ENCODE measurements at places on chromosomes 1 and 21.

DNA sequence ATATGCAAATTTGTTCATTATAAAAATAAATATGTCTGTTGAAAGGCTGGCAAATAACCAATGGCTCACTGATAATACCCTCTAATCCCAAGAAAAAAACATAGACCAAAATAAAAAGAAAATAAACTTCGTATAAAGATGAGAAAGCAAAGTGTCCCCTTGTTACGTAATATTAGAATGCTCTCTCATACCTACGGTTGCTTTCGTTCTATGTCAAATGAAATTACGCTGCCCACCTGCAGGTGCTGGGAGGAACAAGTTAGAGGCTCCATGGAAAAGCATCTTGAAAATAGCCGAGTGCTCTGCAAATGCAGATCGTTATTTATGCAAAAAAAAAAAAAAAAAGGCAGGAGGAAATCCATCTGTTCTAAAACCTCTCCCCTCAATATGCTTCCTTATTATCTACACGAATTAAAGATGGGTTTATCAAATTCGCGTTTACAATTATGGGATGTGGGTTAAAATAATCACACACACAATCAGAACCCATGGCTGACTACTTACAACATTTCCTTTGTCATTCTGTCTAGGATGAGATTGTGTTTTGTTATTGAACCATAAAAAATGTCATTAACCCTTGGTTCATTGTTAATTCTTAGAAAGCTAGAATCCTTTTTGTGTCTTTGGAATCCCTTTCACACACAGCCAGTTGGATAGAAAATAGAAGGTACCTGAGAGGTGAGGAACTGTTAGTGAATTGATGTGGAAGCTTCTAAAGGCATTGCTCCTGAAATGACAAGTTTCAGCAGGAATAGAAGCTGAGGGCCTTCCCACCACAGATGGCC is 268.6 kb downstream of the SETD4 start:
- no peak for DNase-seq

- no peak for DNase-seq
Observed at GRCh38 chr1:231666220-231666936, 39.8 kb downstream of the DISC1 start.

DNA sequence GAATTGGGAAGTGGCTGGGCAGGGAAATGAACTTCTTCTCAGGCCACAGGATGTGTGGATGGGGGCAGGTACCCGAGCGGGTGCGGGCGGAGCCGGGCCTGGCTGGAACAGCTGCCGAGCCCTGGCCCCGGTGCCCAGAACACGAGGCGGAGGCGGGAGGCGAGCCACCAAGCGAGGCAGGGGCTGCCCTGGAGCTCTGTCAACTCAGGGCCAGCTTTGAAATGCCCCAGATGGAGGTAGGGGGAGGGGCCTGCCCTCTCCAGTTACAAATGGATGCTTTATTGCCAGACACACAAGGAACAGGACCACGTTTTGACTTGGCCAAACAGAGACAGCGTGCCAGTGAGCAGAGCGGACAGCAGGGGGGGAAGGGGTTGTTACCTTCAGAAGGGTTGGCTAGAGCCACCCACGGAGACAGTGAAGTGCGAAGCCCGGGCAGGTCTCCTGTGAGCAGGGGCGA is 240.4 kb downstream of the SDCCAG8 start:
- no peak for DNase-seq

DNA sequence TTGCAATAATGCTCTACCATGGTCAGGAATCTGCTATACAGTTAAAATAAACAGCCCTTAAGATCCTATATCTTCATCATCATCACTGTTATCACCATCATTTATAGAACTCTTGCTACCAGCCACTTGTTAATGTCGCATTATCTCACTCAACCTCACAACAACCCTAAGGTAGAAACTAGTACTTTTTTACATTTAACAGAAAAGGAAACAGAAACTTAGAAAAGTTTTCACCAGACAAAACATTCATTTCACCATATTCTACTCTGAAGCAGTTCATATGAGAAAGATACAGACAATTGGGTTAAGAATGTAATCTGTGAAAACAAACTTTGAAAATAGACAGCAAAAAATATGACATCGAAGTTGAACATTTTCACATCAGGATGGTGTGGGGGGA is 262.6 kb downstream of the ATG4C start:
- no peak for DNase-seq

- no peak for DNase-seq
Observed at GRCh38 chr1:17919525-17920439, 164.6 kb downstream of the ACTL8 start.

GRCh38 chr21:44480200-44481053 is 25.1 kb downstream of the LRRC3 start:
- no peak for DNase-seq

DNA sequence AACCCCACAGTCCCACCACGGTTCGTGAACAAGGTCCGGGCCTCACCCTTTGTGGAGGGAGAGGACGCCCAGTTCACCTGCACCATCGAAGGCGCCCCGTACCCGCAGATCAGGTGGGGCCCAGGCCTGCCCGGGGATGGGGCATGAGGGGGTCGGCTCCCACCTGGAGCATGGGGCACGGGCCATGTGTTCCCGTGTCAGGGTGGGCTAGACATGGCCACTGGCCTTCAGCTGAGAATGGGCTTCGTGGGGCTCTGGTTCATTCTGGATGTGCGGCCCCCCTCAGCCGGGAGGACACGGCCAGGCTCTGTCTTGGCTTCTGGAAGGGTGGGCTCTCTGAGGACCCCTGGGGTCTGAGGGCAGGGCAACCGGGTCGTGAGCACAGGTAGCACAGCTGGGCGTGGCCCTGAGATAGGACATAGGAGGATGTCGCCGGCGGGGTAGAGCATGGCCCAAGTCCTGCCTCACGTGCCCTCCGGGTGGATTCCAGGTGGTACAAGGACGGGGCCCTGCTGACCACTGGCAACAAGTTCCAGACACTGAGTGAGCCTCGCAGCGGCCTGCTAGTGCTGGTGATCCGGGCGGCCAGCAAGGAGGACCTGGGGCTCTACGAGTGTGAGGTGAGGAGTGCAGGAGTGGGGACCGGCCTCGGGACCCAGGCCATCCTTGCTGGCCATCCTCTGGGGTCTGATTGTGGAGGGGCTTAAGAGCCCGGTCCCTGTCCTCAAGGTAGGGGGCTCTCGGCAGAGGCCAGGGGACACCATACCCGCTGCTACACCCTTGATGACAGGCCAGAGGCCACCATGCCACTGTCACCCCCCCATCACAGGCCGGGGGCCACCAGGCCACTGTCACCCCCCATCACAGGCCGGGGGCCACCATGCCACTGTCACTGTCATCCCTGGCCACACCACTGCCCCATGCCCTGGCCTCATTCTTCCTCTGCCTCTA is 55.5 kb downstream of the TRIM11 start:
- no peak for DNase-seq

GRCh38 chr1:232510367-232511110 is 119.4 kb downstream of the SIPA1L2 start:
- no peak for DNase-seq

GRCh38 chr21:34653522-34653921 is 15.3 kb upstream of the CLIC6 start:
- DNase-seq, result no peak

DNA sequence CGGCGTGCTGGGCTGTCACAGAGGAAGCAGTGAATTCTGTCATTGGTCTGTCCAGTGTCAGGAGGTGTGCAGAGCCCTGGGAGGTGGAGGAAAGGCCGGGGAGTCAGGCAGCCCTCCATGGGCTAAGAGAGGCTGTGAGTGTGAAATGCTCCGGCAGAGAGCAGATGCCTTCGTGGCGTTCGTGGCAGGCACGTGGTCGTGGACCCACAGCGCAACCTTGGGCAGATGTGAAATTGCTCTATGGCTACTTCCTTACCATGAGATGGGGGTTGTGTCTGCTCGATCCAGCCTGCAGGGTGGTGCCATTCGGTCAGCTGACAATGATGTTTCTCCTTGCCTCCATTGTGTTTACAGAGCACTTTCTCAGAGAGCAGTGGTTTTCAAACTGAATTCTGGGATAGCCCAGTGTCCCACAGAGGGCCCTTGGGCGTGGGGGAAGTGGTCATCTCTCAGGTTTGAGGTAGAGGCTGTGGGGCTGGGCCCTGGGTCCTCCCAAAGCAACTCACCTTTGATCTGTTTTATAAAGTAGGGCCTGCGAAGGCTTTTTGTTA is 27.9 kb downstream of the TNFRSF1B start:
- no peak for DNase-seq

- DNase-seq, result no peak
Observed at GRCh38 chr1:199767700-199768099, 259.8 kb upstream of the NR5A2 start.

DNA sequence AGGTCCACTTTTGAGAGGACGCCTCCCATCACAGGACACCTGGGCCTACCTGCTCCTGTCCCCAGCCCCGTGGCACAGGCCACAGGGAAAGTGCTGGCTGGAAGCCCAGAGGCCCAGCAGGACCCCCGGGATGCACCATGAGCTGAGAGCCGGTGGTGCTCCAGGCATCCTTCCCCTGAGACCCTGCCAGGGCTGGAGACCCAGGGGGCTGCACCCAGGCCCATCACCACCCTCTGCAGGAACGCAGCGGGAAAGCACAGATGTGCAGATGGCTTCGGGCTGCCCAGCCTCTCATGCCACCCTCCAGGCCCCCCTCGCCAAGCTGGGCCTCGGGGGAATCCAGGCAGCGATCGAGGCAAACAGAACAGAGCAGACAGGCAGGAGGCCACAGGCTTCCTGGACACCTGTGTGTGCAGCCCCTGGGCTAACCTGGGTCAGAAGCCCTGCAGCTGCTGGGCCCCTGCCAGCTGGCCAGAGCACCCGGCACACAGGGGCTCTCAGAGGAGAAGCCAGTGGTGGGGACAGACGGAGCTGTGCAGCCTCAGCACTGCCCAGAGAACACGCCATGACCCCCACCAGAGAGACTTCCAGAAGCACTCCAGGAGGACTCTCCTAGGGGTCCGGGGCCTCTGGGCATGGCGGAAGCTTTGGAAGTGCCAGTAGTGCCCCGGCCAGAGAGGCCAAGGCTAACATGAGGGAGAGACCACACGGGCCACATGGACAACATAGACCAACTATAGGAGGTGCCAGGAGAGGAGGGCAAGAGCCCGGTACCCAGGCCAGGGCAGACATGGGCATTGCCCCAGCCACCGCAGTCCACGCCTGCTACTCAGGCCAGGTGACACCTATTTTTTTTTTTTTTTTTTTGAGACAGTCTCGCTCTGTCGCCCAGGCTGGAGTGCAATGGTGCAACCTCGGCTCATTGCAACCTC is 71.4 kb downstream of the ARHGEF16 start:
- DNase-seq, result no peak

DNA sequence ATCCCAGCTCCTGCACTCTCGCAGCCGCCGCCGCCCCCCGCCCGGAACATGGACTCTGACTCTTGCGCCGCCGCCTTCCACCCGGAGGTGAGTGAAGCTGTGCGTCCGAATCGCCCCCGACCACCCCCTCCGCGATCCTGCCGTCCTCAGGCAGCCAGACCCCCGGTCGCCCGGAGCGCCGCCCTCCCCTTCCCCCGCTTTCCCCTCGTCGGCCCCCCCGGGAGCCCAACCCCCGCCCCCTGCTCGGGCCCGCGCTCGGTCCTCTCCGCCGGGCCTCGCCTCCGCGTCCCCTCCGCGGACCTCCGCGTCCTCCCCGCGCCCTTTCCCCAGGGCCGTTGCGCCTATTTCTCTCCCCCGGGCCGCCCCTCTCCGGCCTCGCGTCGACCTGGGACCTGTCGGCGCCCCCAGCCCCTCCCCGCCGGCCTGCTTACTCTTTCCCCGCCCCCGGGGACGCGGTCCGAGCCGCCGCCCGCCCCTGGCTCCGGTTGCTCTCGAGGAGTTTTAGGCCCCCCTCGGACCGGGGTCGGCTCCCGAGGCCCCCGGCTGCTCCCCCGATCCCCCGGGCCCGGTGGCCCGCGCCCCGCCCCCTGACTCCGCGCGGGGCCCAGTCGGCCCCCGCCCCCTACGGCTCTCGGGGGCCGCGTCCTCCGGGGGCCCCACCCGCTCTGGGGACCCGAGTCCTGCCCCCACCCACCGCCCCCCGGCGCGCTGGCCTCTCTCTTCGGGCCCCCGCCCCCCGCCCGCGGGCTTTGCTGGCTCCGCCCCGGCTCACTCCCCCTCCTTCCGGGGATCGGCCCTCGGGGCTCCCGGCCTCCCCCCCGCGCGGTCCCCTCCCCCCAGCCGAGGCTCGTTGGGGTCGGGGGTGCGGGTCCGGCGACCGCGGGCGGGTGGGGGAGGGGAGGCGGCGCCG is 743 bp downstream of the PHF13 start:
- peak; percentile 68 for DNase-seq

GRCh38 chr1:172338295-172338735 is 82.2 kb upstream of the C1orf105 start:
- DNase-seq, result peak; percentile 51

DNA sequence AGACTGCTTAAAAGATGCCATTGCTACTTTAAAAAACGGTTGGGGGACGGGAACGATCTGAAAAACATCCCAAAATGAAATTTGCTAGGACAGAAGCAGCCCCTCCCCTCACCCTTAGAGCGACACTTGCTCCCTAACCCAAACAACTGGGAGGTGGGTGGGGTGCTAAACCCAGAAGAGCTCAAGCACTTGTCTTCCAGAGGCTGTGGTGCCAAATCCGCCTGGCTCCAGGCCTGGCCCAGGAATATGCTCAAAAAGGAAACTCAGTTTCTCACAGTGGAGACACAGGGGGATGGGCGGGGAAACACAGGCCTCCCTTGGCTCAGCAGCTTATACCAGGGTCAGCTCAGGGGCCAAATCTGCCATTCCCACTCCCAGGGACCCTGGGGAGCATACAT is 644 bp upstream of the PBXIP1 start:
- no peak for DNase-seq

DNA sequence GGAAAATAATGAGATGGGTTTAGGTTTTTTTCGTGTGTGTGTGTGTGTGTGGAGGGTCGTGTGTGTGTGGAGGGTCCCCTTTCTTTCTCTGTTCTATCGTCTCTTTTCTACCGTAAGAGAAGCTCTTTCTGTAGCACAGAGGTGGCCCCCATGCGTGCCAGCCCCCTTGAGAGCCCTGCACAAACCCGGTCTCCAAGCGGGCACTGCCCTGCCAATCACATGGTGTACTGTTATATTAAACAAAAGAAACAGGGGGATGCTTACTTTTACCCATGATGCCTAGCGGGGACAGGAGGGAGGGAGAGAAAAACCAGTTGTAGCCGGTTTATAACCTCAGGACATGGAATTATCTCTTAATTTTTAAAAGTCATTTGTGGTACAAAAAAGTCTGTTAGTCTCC is 41.0 kb downstream of the GATAD2B start:
- no peak for DNase-seq

DNA sequence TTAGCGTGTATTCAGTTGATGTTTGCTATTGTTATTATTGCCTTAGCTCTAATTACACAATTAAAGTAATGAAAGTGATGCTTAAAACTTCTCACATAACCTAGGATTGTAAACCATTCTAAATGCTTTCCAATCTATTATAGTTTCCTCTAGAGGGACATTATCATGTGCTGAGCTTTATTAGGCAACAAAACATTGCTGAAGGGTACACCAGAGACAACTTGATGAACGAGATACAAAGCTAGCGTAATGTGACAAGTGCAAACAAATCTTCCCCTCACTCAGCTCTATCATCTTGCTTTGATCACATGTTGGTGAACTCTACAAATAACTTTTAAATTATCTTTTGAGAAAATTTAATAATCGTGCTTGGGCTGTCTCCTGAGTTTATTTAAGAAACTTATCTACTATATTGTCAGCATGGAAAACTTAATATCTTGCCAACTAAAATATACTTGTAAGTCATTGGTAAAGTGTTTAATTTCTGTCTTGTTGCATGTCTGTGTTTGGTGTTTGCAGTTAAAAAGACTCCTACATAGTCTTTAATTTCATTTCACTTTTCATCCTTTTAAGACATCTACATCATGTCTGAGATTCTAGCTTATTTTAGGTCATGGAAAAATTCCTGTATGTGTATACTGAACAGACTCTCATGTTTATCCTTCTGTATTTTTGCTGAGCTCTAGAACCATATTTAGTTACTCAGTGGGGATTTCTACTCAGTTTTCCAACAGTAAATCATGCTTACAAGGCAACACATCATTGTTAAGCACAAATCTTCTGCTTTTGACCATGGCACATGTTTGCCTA is 104.2 kb upstream of the ADAMTS5 start:
- DNase-seq, result no peak

Measured in stimulated activated CD4-positive, alpha-beta T cell treated with anti-CD3 and anti-CD28 coated beads, Interleukin-2, amount 100 ng/mL, for 24 hours (primary cell).